CD8-positive, alpha-beta memory T cell (primary cell): ENCODE measurements at places on chromosomes 3 and 15. TPM values are rescaled to one million over a fixed set of nuclear protein-coding genes. Genes with fewer than 3 reads are reported as not detected.
A peak's percentile ranks its signal among the peaks of the same experiment; 100 is the strongest.

- no peak for DNase-seq
Observed at GRCh38 chr3:169390741-169391305, 272.7 kb downstream of the MECOM start.

- DNase-seq, result no peak
Observed at GRCh38 chr3:160196511-160197104, 28.6 kb upstream of the C3orf80 start.

Gene GPR87
- total RNA-seq, result 0.61 TPM

DNA sequence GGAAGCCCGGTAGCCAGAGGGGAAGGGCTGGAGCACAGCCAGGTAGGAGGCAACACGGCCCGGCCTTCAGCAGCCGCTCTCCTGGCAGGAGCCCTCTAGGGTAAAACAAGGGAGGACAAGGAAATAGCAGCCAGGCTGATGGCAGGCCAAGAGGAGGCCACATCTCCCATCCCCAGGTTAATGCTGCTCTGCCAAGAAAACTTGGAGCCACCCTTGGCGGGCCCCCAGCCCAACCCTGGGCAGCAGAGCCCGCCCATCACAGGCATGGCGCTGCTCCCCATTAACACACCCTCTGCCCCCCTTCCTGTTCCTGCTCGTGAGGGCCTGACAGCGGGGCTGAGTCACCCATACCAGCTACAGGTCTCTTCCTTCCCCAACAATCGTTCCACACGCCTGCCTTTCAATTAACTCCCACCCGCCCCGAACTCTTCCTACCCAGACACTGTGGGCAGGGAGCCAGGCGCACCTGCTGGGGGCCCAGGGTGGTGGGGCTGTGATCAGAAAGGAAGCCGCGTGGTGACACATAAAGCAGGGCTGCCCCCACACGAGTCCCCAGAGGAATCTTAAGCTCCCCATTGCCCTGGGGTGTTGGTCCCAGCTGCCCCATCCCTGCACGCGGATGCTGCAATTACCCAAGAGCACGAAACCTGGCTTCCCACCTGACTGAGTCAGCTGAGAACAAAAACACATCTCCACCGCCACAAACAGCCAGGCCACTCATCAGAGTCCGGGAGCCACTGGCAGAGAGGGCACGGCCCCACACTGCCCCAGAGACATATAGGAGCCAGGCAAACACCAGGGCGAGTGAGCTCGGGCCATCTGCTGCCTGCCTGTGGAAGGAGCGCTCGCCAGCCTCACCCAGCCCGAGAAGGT lies at the start of gene C15orf62:
Gene C15orf62 (plus strand): TSS at position 707 of the 873 bp plus-strand sequence. CDS start 516 bp downstream, outside the sequence.
- DNase-seq, result peak; percentile 40

Gene ATP10A
- total RNA-seq, result 28.9 TPM

DNA sequence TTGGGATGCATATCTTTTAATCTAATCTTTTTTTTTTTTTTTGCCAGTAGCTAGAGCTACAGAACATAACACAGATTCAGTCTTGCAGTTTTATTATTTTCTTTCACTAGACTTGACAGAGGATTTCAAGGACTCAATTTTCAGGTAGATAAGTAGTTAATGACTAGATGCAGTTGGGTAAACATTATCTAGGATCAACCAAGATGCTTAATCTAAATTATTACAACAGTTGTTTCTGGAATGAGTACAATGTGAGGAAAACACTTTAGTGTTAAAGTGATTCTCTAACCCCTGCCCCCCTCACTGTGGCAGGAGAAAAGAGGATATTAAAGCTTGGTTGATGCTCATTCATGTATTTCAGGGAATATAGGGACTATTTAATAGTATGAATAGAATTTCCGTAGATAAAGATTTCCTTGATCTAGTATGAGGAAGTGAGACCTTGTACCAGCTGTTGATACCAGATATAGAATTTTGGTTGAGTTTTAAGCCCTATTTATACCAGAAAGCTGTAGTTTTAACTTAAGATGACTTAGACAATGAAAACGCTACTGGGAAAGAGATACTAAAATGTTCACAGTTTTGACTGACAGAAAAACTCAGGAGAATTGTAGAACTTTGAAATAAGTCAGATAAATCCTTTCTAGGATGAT lies 389.0 kb upstream of the C2CD4B start:
- DNase-seq, result no peak

DNA sequence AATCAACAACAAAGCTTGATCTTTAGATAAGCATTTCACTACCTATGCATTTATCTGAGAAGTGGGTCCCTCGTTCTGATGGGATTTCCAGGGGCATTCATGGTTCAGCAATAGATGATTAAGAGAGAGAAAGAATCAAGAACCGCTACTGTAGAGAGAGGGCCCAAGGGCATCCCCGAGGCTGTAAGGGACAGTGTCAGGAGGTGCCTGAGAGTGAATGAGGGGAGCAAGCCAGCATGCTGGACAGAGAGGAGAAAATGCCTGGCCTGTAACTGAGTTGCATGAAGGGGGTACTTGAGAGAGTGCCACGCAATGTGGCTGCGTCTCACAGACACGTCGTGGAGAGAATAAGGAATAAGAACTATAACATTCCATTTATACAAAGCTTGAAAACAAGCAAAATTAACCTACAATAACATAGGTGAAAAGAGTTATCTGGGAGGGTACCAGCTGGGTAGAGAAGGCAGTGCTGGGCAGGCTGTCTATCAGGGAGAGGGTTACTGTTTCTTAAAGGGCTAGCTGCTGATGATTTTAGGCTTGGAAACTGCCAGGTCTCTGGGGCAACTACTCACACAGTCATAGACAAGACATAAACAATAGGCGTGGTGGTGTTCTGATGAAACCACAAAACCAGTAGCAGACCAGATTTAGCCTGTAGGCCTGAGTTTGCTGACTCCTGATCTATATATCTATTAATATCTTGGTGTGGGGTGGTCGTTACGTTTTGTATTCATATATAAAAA lies 374.6 kb upstream of the CFAP20DC start:
- peak; percentile 61 for DNase-seq

- no peak for DNase-seq
Observed at GRCh38 chr3:148128136-148128535, 569.6 kb upstream of the AGTR1 start.

Gene KCNH8
- not detected for total RNA-seq

DNA sequence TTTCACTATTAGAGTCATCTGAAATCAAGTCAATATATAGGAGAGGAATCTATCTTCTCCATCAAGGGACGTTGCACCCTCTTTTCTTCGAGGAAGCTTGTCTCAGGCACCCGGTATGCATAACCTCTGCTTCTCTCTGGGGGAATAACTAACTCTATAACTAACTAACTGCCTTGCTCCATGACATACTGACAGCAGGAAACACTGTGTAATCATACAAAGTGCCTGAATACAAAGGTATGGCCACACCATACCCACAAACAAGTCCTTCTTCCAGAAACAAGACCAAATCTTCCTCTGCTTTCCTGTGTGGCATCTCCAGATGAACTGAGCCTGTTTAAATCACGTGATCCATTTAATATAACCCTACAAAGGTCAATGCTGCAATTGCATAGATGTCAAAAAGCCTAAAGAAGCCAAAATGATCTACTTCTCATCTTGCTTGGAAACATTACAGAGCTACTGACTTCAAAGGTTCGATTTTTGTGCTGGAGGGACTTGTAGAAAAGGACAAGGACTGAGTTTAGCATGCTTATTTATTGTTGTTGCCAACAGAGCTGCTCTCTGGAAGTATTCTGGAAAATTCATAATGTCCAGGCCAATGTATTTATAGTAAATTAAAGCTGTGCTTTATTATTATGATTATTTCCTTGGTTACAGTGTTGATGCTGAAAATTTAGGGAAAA lies 380.5 kb downstream of the FOXP1 start:
- no peak for DNase-seq

Gene GABRR3
- total RNA-seq, result not detected

Gene CTXND1
- total RNA-seq, result not detected

Gene COL6A6
- not detected for total RNA-seq

DNA sequence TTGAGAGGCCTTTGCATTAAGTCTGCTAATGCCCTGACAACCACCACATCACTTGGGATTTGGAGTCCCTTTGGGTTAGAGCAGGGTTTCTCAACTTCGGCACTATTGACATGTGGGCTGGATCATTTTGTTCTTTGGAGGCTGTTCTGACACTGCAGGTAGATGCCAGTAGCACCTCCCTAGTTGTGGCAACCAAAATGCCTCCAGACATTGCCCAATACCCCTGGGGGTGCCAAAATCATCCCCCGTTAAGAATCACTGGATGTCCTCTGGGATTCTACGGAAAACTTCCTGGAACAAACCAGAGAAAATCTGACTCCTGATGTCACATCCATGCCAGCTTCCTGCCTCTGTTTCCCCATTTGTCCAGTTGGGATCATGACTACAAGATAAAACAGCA lies 37.2 kb upstream of the BLM start:
- DNase-seq, result no peak

DNA sequence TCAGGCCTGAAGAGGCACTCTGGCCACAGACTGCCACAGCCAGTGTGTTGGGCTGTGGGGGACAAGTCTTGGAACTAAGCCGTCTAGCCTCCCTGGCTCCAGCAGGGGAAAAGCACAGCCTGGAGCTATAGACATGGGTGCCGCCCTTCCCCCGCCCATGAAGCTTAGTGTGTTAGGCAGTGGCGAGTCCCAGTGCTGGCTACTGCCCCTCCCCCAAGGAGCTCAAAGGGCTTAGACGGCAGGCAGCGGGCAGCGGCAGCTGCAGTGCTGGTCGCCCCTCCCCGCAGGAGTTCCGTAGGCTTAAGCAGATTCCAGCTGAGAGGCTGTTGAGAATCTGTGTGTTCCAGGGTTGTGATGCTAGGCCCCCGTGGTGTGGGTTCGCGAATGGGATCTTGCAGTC lies 135.8 kb upstream of the RORA start:
- no peak for DNase-seq

GRCh38 chr3:157376603-157377300 lies 59.9 kb upstream of the PTX3 start:
- DNase-seq, result no peak

DNA sequence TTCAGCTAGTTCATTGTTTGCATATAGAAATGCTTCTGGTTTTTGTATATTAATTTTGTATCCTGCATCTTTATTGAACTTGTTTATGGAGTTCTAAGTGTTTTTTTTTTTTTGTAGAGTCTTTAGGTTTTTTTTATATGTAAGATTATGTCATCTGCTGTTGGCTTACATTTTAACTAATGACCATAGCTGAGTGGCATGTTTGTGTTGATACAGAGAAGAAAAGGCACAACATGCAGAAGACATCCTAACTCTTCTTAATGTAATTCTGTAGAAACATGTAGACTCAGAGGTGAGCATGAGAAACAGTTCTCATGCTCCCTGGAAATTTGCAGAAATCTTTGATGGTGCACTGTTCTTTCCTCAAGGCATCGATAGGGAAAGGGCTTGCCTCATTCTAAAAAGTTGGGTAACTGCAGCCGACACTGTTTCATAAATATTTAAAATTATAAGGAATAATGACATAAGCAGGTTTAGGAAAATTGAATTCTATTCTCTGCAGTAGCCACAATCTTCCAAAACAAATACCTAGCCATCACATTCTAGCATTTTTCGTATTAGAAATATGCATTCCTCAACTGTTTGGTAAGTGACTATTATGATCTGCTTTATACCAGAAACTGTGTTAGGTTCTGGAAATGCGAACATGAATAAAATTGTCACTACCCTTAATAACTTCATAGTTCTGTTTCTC lies 499.6 kb upstream of the KCNMB2 start:
- no peak for DNase-seq

Gene RBM15B
- total RNA-seq, result 47.4 TPM

- DNase-seq, result no peak
Observed at GRCh38 chr3:157447026-157447694, 10.5 kb downstream of the PTX3 start.

- DNase-seq, result no peak
Observed at GRCh38 chr3:5579139-5579602, 391.7 kb downstream of the EDEM1 start.

DNA sequence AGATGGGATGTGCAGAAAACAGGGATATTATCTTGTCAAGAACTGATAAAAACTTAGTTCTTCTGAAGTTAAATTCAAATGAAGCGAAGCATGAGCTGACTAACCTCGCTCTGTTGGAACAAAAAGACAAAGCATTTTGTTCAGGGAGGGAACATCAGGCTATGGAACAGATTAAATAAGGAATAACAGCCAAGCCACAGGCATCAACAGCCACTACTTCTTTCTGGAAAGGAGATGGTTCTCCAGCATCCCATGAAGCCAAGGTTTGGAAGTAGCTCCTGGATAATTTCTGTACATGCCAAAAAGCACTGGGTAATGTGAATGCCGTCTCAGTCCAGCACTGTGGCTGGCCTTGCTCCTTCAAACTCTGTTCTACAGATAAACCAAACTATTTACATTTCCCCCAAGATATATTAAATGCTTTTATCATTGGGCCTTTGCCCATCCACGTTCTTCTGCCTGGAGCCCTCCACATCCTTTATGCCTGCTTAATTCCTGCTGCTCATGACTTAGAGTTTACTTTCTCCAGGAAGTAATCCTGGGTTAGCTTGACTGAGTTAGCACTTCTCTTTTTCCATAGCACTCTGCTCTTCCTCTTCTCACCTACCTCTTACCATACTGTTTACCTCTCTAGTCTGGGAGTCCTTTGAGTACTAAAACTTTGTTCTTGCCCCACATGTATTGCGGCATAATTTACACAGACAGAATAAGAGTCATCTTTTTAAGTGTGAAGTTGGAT lies 232.0 kb downstream of the CLSTN2 start:
- DNase-seq, result no peak

DNA sequence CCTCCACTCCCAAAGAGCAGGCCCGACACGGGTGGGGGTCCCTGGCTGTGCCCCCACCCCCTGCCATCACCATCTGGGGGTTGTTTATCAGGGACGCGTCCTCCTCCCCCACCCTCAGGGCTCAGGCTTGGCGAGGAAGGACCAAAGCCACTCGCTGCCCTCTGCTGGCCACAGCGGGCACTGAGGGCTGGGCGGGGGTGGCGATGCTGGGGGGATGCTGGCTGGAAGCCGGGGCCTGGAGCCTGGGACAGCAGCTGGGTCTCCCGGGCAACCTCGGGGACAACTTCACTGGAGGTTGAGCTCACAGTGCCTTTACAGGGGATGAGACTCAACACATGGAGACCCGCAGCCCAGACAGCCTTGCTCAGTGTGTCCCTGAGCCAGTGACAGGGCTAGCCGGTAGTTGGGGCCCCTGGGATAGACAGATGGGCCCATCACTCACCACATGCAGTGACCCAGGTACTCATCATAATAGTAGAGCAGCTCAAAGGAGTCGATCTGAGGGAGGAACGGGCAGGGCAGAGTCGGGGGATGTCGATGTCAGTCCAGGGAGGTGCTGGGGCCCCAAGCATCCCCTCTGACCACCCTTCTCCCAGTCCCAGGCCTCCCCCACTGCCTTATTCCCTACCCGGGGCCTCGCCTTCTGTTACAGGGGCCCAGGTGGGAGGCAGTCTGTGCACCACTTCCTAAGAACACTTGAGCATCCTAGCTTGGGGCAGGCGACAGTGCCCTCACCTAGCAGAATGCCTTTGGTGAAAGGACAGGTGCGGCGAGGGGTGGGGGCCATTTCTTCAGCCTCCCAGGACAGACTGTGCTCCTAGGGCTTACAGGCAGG lies 5.9 kb upstream of the CALML4 start:
- no peak for DNase-seq

GRCh38 chr3:111616417-111617105 lies 21.4 kb upstream of the ZBED2 start:
- peak; percentile 74 for DNase-seq

GRCh38 chr3:102796804-102797203 lies 362.0 kb downstream of the ZPLD1 start:
- DNase-seq, result no peak

Gene IDH3A
- 134 TPM for total RNA-seq
